ENCODE measurements at places on chromosomes 16 and 17.

GRCh38 chr17:43822570-43823190 lies 10.3 kb downstream of the MPP3 start:
- no peak for DNase-seq

DNA sequence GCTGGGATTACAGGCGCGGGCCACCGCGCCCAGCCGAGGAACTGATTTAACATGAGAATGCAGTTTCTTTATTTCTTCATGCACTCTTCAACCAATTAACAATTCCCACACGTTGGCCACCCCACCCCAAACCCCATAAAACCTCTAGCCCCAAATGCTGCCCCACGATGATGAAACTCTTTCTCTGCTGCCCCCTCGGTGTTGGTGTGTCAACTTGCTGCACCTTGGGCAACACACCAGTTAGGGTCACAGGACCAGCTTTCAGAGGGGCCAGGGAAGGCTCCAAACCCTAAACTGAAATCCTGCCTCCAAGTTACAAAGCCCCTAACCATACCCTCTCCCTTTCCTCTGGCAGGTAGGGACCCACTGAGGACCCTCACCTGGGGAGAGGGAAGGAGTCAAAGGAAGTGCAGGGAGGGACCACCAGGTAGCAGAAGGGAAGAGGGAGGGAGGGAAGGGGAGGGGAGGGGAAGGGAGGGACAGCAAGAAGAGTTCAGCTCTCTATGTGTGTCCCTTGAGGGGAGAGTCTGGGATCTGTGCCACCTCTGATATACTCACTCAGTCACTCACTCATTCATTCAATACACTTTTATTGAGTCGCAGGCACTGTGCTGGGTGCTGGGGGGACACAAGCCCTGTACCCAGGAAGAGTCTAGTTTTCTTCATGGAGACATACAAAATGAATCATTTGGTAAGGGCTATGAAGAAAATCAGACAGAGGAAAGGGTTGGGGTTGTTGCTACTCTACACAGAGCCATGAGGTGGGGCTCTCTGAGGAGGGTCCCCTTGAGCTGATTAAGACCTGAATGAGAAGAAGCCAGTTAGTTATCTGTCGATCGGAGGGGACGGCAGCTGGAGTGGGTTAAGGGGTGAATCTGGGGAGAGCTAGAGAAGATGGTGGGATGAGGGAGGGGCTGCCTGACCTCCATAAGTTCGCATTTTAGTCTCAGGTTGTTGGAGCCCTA lies 3.9 kb downstream of the PLXDC1 start:
- no peak for DNase-seq

GRCh38 chr17:65078441-65079160 lies 22.1 kb upstream of the GNA13 start:
- DNase-seq: no peak

DNA sequence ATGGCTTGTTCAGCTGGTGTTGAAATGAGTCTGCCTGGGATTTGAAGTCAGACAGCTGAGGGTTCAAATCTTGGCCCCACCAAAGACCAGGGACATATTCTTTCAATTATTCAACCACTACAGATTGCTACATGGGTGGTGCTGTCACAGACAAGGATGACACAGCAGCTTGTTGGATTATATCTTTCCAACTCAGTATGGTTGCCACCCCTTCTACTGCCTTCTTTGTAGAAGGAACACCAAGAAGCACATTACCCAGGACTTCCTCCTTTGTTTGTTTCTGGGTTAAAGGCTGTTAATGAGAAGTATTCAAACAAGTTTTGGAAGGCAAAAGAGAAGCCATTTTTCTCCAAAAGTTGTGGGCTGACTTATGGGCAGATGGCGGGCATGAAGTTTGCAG lies 78.6 kb downstream of the COPRS start:
- no peak for DNase-seq

- no peak for DNase-seq
These were observed 26.7 kb downstream of the PIMREG start for GRCh38 chr17:6470751-6471521.

DNA sequence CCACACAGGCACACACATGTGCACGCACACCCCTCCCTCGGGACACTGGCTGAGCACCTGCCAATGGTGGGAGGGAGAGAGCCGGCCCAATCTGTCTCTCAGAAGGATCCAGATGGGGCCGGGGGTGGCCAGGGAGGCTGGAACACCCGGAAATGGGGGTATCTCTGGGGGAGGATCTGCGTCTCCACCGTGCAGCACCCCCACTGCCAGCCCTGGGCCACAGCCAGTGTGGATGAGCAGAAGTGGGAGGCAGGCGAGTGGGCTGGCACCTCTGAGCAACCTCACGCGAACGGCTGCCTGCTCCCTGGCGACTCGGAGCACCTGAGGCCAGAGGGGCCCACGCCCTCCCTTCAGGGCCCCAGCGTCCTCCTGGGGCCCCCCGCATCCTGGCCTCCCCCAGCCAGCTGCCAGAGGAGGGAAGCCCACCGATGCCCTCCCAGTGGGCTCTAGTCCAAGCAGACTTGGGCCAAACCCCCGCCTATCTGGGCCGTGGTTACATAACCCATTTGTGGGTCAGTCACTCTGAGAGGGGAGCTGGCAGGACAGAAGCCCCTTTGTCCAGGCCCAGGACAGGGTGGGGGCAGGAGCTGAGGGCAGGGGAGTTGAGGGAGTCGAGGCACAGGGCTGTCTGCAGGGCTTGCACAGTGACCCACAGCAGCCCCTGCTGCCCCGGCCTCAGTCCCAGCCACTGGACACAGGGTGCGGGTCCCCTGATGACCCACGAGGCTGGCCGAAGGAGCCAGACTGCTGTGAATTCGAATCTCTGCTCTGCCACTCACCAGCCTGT lies 5.6 kb downstream of the CASKIN1 start:
- DNase-seq: no peak

DNA sequence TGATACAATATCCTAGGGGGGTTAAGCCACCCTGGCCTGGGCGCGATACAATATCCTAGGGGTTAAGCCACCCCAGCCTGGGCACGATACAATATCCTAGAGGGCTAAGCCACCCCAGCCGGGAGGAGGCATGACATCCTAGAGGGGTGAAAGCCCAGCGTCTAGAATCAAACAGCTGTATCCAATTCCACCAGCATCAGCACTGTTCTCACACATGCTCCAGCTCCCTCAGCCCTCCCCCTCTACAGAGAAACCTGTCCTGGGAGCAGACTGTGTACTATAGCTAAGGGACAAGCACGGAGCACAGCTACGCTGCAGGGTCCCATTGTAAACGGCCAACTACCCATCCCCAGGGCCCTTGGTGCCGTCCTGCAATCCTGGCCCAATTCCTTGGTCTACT lies 6.2 kb downstream of the GINS2 start:
- DNase-seq: no peak

- DNase-seq: no peak
These were observed 27.1 kb downstream of the CACNA1G start for GRCh38 chr17:50587571-50587970.

DNA sequence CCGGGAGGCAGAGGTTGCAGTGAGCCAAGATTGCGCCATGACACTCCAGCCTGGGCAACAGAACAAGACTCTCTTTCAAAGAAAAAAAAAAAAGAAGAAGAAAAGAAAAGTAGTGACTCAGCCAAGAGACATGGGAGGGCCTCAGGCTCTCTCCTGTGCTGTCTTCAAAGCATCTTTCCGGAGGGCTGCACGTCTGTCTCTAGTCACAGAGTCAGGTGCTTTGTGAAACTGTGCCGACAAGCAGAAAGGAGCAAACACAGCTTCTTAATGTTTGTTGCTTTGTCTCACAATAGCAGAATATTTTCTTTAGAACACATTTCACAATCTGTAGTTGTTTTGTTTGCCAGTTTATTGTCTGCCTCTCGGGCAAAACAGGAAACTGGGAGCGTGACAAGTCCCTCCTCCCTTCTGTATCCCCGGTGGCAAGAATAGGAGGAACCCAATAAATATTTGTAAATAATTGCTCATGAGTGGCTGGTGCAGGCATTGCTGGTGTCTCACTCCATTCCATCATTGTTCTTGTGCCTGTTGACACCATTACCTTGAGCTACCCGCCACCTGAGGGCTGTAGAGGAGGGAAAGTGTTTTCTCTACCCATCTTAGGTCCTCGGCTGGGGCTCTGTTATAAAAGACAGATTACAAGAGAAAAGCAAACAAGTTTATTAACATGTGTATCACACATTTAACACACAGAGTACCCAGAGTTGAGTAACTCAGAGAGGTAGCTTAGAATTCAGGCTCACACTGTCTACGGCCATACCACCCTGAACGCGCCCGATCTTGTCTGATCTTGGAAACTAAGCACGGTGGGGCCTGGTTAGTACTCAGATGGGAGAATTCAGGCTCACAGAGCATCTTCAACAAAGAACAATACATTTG lies 5.5 kb downstream of the GAST start:
- DNase-seq: peak; percentile 30

- DNase-seq: no peak
These were observed 46.1 kb upstream of the MYOCD start for GRCh38 chr17:12619459-12620199.

- DNase-seq: no peak
These were observed 478.8 kb upstream of the CDH11 start for GRCh38 chr16:65600629-65601028.

DNA sequence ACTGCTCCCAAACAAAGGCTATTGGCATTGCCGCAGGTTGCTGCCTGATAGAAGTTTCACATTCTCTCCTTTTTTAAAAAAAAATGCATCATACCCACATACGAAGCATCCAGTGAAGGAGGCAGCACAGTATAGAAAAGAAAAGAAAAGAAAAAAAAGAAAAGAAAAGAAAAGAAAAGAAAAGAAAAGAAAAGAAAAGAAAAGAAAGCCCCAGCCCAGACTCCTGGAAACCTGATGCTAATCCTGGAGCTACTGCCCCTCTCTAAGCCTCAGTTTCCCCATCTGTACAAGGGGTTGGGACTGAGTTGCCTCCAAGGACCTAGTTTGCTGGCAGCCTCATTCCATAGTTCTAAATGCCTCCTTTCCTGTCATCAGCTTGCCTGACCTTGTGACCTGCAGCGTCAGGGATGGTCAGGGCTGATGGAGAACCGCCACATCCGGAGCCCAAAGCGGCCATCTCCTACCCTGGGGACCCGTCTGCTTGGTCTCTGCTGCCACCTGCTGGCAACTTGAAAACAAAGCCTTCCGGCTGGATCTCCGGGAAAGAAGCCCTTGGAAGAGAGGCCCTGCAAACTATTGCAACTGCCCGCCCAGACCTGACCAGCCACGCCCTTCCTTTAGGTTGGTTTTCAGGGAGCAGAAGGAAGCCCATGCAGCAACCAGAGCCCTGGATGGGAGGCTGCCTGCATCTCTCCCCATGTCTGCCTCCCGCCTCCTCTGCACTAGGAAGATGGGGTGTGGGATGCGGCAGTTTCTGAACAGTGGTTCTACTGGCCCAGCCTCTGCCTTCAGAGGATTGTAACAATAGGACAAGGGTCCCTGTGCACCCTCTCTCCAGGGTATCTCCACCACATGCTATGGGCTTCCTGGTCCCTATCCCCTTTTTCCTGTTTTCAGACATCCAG lies 13.0 kb downstream of the AIPL1 start:
- DNase-seq: peak; percentile 73

GRCh38 chr17:82356845-82357355 lies 2.1 kb upstream of the TEX19 start:
- DNase-seq: no peak

- no peak for DNase-seq
These were observed 20.5 kb downstream of the COG7 start for GRCh38 chr16:23432176-23433128.

- DNase-seq: no peak
These were observed 20.3 kb downstream of the COX4I1 start for GRCh38 chr16:85819771-85820170.

GRCh38 chr16:2858245-2859025 lies 465 bp upstream of the PRSS22 start:
- DNase-seq: no peak

- no peak for DNase-seq
These were observed 50.1 kb downstream of the TOM1L2 start for GRCh38 chr17:17922070-17922614.

GRCh38 chr17:72504783-72505182 lies 384.0 kb downstream of the SOX9 start:
- DNase-seq: no peak

DNA sequence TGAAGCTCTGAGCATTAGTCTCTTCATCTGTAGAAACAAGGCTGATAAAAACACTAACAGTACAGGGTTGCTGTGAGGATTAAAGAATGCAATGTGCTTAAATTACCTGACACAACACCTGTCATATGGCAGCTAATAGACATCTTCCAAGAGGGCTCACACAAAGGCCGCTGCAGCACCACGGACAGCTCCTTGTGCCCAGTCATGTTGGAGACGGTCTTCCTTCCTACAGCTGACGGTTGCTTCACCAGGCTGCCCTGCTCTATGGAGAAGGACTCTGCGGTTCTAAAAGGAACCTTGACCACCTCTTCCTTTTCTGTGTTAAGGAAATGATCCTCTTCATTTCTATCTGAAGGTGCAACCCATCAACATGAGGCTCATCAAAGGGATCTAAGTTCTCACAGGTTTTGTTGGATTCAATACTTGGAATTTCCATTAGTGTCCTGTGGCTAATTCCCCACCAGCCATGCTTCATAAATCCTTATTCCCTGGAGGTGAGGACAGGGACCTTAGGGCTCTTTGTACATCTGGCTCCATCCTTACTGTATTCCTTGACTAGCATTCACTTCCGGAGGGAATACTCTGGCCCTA lies 138.9 kb upstream of the CES5A start:
- peak; percentile 23 for DNase-seq

DNA sequence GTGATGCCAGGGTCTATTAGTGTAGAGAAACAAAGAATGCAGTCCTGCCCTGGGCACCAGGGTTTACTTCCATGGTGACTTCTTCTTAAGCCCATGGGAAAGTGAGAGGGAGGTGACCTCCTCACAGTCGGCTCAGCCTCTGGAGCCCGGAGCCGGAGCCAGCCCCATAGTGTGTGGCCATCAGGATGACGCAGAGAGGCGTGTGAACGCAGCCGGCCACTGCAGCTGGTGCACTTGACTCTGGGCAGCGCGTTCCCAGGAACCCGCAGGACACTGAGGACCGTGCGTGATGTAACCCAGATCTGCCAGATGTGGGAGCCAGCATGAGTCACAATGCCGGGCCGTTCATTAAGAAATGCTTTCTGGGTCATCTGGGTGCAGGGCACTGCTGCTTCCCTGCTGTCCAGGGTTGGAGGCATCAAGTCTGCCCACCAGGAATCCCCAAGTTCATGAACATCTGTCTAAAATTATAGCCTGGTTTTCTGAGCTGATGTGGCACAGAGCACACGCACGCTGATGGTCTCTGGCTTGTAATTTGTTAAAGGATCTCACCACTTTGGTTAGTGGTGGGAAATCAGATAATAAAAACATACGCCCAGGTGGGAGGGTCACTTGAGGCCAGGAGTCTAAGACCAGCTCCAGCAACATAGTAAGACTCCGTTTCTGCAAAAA lies 114.1 kb downstream of the PITPNC1 start:
- no peak for DNase-seq

DNA sequence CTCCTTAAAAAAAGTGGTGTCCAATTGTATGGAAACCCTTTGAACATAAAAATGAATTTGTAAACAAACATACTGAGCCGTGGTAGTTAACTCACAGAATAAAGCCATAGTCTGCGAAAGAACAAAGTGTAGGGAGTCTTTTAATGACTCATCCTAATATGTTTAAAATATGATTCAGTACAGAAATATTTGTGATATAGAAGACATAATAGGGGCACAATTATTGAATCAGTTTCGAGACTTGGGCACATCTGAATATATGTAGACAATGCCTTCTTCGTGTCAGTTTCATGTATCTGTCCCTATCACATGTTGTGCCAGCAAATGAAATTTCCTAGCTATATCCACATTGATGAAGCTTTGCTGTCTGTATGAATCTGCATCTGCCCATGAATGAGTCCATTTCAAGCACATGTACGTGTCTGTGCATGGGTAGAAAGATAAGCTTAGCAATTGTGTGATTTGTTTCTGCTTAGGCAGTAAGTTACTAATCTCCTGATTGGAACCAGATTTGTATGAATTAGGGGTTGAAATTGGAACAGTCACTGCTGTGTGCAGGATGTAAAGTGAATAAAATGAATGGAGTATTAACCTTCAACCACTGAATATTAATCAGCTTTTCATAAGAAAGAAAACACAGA lies 112.5 kb upstream of the SOX9 start:
- no peak for DNase-seq

Measured in stimulated activated CD4-positive, alpha-beta T cell treated with anti-CD3 and anti-CD28 coated beads, Interleukin-4, amount 100 ng/mL, for 4 hours (primary cell).